ENCODE measurements at places on chromosomes 13 and 19.

DNA sequence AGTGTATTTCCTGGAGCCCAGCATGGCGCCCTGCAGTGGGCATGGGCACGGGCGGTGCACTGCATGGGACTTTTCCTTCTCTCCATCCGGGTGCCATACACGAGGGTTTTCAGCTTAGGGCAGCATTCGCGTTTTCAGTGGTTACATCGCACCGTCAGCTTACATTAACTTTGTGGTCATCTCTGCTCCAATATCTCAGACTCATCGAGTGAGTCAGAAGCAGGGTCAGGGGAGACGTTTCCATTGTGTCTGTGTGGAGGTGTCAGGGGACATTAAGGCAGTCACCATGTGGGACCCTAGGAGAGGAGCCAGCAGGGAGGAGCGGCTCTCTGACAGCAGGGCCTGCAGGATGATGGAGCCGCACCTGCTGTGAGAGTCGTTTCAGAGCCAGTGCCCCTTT lies 541.0 kb downstream of the FGF9 start:
- no peak for DNase-seq

- DNase-seq: no peak
These were observed 1.8 kb upstream of the GSX1 start for GRCh38 chr13:27790523-27790922.

DNA sequence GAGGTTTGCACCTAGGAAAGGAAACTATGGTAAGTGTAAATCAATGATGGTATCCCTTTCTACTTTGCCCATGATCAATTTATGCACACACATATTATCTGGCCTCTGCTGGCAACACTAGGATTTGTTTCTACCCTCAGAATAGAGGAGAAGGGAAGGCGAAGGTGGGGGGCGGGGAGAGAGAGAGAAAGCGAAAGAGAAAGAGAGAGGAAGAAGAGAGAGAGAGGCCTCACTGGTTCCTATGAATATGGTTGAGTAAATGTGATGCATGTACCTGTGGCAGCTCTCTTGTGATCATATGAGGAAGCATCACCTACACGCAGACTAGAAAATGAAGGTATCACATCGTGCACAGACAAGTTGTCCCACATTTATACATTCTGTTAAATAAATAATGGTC lies 882.0 kb upstream of the SLITRK6 start:
- no peak for DNase-seq

DNA sequence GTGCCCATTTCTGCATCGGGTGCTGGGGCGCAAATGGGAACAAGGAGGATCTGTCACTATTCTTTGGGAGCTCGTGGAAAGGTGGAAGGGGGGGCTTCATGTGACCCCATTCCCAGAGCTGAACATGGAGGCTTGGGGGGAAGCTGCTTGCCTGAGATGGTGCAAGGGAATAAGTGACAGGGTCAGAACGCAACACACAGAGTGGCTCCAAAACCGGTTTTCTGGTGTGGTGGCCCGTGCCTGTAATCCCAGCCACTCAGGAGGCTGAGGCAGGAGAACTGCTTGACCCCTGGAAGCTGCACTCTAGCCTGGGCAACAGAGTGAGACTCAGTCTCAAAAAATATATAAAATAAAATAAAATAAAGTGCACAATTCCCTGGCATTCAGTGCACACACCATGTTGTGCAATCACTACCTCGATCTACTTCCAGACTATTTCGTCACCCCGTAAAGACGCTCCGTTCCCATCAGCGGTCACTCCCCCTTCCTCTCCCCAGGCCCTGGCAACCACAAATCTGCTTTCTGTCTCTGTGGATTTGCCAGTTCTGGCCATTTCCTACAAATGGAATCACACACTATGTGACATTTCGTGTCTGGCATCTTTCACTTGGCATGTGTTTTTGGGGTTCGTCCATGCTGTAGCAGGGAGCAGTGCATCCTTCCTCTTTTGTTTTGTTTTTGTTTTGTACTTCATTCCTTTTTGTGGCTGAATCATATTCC lies 18.2 kb upstream of the COMP start:
- peak; percentile 49 for DNase-seq

GRCh38 chr19:29843180-29844051 lies 31.6 kb downstream of the CCNE1 start:
- peak; percentile 40 for DNase-seq

DNA sequence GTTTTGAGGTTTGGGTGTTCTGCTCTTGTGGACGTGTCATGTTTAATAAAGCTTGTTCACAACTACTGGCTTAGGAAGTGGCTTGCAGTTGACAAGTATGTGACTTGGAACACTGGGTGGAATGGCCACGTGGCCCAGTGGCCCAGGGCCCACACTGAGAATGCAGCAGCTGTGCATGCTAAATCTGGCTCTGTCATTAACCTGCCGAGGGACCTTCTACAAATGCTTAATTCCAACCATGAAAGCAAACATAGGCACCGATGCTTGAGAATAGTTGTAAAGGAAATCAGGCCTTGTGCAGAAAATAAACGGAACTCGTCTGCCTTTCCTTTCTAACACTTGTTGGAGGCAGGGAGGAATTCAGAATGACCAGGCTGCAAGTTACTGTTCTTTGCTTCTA lies 11.6 kb upstream of the CLDN10 start:
- peak; percentile 48 for DNase-seq

DNA sequence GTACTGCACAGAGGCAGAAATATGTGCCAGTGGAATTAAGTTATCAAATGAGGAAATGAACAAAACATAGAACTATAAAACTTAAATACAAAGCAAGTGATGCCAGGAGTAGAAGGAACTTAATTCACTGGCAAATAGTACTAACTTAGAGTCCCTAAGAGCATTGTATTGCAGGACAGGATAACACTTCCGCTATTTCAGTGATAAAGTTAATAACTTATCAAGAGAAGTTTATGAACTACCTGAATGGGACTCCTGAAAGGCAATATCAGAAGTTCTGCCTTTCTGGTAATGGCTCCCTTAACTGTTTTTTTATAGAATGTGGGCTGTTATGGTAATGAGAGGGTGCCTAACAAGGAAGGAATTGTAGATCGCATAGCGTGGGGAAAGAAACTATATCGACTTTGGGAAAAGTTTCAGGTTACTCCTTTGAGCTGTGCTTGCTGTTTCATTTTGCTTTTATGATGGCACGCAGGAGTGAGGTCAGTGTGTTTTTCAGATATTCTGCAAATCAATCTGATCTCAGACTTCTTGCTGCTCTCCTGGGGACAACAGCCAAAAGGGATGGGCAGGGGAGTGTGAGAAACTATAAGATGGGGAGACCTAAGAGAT lies 95.3 kb upstream of the MLNR start:
- DNase-seq: no peak

GRCh38 chr13:113831061-113831460 lies 32.8 kb downstream of the GAS6 start:
- no peak for DNase-seq

GRCh38 chr19:7767487-7767886 lies 4.4 kb downstream of the CLEC4M start:
- no peak for DNase-seq

- DNase-seq: peak; percentile 33
These were observed 277.9 kb downstream of the ZNF536 start for GRCh38 chr19:30649934-30650614.

DNA sequence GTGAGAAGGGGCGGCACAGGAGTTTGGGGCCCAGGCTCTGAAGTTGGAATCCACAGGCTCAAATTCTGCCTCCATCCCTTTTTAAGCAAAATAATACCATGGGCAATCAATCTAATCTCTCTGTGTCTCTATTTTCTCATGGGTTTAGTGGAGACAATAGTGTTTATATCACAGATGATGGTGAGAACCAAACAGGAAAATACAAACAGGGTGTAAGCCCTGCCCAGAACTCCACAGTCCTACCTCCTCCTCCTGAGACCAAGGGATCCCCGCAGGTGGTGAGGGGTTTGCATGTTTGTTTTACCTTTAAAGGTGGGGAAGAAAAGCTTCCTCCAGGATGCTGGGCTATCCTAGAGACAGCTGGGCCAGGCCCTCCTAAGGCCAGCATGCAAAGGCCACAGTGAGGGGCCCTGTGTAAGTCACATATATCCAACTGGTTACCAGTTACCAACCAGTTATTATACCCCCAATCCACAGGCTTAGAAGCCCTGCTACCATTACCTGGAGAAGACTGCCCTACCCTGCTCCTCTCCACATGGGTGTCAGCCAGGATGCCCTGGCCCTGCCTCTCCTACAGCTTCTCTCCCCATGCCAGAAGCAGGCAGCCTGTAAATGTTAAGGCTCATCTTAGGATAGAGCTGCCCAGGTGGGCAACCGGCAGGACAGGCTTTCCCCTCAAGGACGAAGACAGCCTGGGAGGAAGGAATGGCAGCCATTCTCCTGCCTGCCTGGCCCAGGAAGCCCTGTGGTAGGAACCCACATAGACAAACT lies 658.4 kb downstream of the UQCRFS1 start:
- DNase-seq: no peak

DNA sequence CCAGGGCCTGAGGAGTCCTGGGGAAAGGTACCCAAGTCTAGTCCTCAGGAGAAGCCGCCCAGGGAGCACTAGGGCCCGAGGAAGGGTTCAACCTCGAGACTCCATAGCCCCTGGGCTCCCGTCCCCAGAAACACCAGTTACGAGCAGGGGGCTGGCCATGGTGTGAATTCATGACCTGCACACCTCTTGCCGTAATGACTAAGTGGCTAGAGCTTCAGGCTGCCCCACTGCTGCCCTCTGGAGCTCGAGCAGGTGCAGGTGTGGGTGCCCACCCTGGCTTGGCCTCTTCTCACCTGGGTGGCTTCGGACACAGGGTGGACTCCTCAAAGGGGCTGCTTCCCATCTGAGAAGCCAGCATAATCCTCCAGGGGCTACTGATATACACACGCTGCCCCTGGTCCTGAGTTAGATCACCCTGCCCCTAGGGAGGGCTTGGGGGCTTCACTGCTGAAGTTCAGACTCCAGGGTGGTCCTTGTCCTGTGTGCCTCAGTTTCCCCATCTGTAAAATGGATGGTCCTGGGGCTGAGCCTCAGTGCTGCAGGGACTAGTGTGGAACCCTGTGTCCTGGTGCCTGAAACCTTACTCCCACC lies 13.6 kb downstream of the SPC24 start:
- DNase-seq: no peak

- DNase-seq: no peak
These were observed 139.9 kb upstream of the PCDH9 start for GRCh38 chr13:67369895-67370660.

DNA sequence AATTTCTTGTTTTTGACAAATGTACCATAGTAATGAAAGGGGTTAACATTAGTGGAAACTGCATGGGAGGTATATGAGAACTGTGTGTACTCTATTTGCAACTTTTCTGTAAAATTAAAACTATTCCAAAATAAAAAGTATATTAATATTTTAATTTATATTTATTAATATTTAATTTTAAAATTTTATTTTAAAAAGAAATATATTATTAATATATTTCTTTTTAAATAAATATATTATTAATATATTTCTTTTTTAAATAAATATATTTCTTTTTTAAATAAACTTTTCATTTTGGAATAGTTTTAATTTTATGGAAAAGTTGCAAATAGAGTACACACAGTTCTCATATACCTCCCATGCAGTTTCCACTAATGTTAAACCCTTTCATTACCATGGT lies 101.1 kb upstream of the SLC7A1 start:
- DNase-seq: no peak

DNA sequence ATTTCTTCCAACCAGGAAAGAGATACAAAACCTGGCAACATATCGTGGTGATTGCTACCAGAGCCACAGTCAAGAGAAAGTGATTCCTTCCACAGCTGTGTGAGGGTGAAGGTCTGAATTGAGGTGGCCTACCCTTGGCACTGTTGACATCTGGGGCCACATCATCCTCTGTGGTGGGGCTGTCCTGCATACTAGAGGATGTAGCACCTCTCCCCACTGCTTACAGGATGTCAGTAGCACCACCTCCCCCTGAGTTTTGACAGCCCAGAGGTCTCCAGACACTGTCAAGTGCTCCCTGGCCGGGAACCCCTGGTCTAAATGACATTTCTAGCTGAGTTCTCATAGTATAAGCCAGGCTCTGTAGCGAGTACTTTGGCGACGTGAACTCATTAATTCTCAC lies 15.5 kb downstream of the PTGER1 start:
- no peak for DNase-seq

DNA sequence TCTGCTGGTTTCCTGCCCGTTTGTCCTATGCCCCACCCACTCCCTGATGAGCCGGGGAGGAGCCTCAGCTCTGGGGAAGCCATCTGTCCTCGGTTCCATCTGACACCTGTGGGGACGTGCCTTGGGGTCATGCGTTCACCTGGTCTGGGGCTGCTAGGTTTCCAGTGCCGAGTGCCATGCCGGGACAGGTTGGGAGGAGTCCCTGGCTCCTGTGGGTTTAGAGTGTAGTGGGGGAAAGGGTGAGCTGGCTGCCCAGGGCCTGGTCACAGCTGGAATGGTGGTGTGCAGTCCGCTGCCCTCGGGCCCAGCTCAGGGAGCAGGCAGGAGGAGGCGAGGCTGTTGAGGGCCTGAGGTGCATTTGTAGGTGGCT lies 2.5 kb downstream of the KDM4B start:
- DNase-seq: no peak

GRCh38 chr19:17320435-17320834 lies 11.1 kb downstream of the DDA1 start:
- no peak for DNase-seq

- DNase-seq: no peak
These were observed 594.6 kb downstream of the PCDH9 start for GRCh38 chr13:66635526-66635925.

DNA sequence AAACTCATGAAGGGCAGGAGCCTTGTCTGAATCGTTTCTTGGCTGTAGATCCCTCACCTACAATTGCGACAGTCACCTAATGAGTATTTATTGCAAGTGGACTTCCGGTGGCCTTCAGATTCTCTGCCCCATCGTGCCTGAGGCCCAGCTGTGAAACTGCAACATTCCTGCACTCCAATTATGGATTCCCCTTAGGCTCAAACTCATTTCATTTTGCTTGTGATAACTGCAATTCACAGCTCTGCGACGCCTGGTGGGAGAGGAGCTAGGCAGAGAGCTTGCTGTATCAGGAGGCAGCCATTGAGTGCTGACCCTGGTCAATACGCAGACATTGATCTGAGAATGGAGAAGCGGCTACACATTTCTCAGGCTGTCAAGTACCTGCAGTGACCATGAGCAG lies 59.0 kb downstream of the CCDC70 start:
- no peak for DNase-seq

- DNase-seq: no peak
These were observed 3.6 kb downstream of the POU4F1 start for GRCh38 chr13:78599645-78600279.

- DNase-seq: no peak
These were observed 402 bp upstream of the DYRK1B start for GRCh38 chr19:39834287-39834841.

DNA sequence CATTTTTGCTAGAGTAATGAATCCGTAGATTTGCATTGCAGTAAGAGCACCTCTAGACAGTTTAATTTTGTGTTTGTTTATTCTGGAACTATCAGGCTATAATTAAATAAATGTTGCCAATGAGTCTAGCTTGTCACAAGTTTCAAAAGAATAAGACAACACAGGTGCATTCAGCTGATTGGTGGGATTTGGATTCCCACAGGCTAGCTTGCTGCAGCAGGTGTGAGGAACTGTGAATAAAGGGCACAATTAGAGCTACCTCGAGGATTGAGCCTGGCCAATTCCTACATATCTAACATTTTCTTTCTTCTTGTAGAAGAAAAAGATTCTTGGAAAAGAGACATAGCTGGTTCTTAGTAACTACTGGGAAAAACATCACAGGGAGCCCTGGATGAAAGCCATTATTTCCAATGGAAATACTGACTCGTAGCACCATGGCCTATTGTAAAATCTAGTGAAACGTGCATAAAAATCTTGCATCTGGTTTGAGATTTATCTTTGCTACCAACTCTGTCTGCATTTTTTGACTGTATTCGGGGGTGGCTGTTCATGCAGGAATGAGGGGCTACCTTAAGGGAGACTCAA lies 360.9 kb downstream of the FGF9 start:
- no peak for DNase-seq

- no peak for DNase-seq
These were observed 483.2 kb upstream of the SLITRK6 start for GRCh38 chr13:86282442-86282841.

Measured in heart right ventricle (tissue), 16 donors.